ENCODE measurements at places on chromosomes 4 and X.

DNA sequence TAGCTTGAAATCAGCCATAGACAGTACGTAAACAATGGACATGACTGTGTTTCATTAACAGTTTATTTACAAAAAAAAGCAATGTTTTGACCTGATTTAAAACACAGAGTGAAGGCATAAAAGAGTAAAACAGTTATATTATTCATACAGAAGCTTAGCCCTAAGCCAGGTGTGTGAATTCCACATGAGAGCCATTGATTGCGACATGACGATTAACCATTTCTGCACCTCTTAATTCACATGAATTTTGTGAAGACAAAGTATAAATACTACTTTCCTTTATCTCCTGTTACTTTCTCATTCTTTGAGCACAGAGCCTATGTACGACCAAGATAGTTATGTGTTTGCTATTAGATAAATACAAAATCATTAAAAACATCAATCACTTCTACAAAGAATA lies 55.0 kb upstream of the MAGEB18 start:
- no peak for DNase-seq

GRCh38 chr4:147370473-147370872 lies 110.4 kb upstream of the EDNRA start:
- DNase-seq = no peak

DNA sequence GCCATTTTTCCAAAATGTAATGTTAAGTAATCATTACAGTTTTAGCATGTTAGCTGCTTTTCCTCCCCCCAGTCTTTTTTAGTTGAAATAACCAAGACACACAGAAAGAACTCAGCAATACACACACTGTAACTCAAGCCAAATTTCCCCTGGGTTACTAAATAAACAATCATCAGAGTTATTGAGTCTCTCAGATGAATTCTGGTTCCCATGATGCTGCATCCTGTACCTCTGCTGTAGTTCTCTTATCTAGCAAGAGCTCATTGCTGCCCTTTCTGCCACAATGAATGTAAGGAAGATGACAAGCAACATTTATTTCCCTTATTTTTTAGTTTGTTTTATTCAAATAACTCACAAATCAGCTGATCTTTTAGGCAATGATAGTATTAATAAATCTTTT lies 185.1 kb downstream of the ARHGAP6 start:
- DNase-seq = no peak

GRCh38 chr4:87838890-87839591 lies 6.3 kb downstream of the MEPE start:
- peak; percentile 72 for DNase-seq

- no peak for DNase-seq
Measured at GRCh38 chr4:1271686-1272085, 18.0 kb upstream of the MAEA start.

GRCh38 chrX:24838629-24839028 lies 144.9 kb downstream of the POLA1 start:
- DNase-seq = peak; percentile 72

GRCh38 chr4:6415031-6415705 lies 57.2 kb downstream of the PPP2R2C start:
- no peak for DNase-seq

- peak; percentile 17 for DNase-seq
Measured at GRCh38 chr4:78971326-78971725, 32.1 kb upstream of the PAQR3 start.

- peak; percentile 29 for DNase-seq
Measured at GRCh38 chr4:167897116-167897515, 195.2 kb upstream of the ANXA10 start.

- no peak for DNase-seq
Measured at GRCh38 chrX:154481195-154481594, 2.1 kb upstream of the LAGE3 start.

DNA sequence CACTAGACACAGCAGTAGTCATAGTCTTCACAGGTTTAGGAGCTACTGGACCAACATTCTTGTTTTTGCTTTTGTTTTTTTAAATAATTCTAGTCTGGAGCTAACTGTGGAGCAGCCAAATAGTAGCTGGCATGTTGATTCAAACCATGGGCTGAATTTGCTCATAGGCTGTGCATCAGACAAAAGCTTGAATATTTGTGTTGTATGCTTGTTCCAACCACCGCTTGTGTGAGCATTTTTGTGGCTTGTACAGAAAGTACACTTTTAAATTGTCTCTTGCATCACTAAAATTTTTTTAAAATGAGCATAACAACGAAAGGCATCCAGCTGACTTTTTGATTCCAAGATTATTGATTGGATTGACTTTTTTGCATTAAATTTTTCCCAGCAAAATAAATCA lies 39.6 kb downstream of the CCNI start:
- DNase-seq = peak; percentile 96

DNA sequence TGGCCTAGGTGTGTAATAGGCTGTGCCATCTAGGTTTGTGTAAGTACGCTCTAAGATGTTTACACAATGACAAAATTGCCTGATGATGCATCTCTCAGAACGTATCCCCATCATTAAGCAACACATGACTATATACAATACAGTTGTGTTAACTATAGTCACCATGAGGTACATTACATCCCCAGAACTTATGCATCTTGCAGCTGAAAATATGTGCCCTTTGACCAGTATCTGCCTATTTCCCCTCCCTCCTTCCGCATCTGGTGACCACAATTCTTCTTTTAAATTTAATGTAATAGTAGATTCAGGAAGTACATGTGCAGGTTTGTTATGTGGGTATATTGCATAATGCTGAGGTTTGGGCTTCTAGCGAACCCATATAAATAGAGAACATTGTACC lies 239.8 kb upstream of the IL1RAPL1 start:
- no peak for DNase-seq

GRCh38 chrX:115690511-115691216 lies 129.7 kb downstream of the PLS3 start:
- DNase-seq = peak; percentile 91

- no peak for DNase-seq
Measured at GRCh38 chr4:182538031-182538430, 294.8 kb downstream of the TENM3 start.

DNA sequence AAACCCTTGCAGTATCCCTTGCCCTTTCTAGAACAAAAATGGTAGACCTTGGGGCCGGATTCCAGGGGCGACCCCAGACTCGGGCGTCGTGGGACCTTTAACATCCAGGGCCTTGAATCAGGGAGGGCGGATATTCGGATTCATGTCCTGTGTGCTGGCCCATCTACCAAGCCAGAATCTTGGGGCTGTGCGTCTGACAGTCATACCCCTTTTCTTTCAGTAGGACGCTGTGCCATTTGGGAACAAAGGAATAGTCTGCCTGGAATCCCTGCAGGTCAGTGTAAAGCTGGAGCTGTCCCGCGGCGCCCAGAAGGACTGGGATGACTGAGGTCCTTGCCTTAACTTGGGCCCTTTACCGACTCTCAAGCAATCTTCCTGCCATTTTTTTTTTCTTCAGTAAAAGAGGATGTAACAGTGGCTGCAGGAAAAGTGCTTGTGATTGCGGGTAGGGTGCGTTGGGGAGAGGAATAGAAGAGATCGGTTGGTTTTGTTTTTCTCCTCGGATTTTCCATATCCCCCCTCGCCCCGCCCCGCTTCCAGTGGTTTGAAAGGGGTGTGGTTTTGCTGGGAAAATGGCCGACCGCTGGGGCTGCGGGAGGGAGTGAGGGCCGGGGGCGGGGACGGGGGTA lies 518 bp downstream of the ARMCX1 start:
- DNase-seq = peak; percentile 61

GRCh38 chr4:111070390-111070789 lies 447.5 kb upstream of the PITX2 start:
- DNase-seq = peak; percentile 2

DNA sequence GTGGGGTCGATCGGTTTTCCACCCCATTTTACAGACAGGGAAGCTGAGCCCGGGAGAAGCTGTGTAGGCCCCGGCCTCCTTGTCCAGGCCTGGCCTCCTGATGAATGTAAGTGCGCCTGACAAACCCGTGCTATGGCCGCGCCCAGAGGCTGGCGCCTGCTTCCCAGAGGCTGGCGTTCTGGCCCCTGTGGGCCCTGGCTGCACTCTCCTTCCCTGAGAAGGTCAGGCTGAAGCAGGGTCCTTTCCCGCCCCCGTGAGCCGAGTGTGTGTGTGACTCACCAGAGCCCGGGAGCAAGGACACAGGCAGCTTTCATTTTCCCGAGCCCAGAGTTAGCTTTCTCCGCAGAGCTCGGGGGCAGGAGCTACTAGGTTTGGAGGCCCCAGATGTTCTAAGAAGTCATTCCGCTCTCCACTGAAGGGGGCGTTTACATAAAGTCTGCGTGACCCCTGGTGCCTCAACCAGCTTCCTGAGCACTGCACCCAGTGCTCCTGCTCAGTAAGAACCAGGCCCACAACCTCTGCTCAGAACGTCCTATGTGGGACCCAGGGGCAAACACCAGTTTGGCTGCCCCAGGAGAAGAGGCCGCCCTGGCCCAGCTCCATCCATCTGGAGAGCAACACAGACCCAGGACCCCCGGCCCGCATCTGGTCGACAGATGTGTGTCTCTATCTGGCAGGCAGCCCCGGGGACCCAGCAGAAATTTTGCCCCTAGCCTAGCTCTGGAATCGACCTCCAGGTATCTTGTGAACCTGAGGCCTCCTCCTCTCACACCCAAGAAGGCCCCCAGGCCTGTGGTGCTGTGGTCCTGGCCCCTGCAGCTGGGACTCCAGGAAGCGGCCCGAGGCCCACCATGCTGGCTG lies 13.6 kb downstream of the UVSSA start:
- peak; percentile 51 for DNase-seq

DNA sequence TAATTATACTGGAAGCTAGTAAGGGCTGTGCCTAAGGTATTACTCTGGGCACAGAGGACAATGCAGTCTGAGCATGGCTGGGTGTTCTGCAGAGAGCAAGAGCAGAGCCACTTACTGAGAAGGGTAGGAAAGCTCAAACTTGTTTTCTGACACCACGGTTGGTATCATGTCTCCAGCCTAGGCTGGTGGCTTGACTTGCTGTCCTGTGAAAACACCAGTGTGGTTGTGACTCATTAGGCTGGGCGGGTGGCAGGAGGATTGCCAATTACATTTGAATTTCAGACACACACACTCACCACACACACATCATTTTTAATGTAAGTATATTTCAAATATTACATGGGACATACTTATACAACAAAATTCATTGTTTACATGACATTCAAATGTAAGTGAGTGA lies 19.7 kb upstream of the MTM1 start:
- peak; percentile 12 for DNase-seq

DNA sequence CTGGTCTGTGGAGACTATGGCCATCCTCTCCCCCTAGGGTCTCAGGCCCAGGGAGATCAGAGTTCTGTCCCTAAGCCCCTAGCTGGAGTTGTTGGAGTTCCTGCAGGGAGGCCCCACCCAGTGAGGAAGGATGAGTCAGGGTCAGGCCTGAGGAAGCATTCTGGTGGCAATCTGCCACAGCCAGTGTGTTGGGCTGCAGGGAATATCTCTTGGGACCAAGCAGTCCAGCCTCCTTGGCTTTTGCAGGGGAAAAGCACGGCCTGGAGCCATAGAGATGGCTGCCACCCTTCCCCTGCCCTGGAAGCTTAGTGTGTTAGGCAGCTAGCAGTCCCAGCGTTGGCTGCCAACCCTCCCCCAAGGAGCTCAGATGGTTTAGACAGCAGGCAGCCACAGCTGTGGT lies 202.4 kb downstream of the RTL9 start:
- DNase-seq = no peak

- peak; percentile 74 for DNase-seq
Measured at GRCh38 chrX:40996886-40997530, 88.2 kb upstream of the USP9X start.

- DNase-seq = peak; percentile 69
Measured at GRCh38 chrX:29662759-29663503, 552.4 kb upstream of the MAGEB2 start.

DNA sequence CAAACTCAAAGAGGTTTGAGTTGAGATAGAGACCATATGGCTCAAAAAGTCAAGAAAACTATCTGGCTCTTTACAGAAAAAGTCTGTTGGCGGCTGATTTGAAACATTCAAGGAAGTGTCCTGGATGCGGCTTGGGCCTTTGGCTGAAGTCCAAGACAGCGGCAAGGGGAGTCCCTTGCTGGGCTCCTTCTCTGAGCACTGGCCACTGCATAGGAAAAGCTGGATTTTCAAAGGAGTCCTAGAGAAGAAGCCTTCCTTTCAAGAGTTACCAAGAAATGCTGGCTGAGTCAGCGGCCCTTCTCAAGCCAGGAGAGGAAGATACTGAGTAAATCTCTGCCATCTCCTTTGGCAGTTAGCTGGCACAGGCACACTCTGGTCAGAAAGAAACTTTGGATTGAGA lies 12.1 kb downstream of the APLN start:
- no peak for DNase-seq

DNA sequence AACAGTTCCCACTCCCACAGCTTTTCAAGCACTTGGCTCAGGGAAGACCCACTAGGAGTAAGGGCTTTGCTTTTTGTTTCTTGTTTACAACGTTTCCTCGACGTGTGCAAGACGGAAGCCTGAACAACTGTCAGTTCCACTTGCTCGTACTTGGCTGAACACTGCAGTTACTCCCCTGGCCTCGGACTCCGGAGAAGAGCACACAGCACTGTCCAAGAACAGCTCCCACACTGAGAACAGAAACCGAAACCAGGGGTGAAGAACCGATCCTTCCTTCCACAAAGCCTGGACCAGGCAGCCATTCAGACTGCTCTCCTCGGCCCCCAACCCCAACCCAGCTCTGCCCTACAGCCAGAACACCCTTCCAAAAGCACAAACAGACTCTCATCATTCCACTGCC lies 25.5 kb downstream of the IRF2 start:
- no peak for DNase-seq

- no peak for DNase-seq
Measured at GRCh38 chr4:147633643-147634042, 16.4 kb downstream of the TMEM184C start.

DNA sequence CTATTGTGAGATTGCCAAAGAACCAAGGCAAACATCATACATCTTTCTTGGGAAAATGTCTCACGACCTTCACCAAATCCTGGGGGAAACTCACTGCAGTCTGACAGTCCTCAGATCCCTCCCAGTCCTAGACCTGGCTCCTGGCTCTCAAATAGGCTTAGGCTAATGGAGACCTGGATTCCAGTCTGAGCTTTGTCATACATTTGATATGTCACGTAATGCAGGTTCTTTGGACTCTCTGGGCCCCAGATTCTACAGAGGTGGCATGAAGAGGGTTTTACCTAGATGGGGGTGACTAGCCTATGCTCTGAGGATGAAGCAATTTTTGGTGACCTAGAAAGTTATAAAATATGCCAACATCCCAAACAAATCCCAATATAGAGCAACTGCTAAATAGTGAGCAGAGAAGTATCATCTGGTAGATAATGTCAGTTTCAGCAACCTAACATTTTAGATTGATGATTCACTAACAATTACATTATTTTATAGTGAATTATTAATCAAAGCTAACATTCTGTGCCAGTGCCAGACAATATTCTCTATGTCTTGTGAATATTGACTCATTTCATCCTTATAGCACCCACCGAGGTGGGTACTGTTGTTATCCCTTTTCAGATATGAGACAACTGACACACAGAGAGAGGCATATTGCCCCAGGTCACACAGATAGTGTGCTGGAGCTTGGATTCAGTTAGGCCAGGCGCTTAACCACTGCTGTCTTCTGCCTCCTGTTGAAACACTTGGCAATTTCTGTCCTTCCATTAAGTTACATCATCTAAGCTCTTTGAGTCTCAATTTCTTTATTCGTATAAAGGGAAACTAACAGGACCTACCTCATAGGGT lies 195.4 kb upstream of the MAMLD1 start:
- no peak for DNase-seq

Measured in adipocyte (in vitro differentiated cells).